ENCODE measurements at places on chromosomes 12 and 14.

DNA sequence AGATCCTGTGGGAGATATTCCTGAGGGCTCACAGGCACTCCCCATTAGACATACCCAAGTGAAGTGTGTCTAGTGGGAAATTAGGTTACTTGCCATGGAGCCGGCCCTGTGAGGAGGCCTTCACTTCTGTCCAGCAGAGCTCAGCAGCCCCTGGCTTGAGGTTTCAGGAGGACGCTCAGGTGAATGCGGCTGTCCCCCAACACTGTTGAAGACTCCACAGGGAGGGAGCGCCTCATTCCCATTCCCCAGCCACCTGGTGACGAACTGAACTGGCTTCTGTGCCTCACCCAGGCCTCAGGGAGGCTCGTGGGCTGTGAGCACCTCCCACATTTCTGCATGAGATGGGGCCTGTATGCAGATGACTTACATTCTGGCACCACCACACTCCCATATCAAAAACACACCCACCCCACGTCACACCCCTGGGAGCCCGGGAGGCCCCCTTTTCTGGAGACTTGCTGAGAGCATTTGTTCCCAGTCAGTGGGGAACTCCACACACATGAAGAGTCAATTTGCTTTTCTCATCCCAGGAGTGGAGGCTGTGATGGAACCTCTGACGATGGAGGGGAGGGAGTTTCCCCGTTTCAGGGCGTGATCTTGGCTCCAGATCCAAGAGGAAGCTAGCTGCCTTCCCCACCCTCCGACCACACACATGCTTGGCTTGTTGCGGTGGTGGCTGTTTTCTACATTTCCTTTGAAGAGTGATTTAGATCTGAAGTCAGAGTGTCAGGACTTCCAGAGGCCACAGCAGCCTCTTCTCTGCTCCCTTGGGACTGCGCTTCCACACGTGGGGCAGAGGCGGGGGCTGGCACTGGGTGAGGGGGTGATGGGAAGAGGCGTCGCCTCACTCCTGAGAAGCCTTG lies 120.7 kb downstream of the ADGRD1 start:
- DNase-seq: no peak

DNA sequence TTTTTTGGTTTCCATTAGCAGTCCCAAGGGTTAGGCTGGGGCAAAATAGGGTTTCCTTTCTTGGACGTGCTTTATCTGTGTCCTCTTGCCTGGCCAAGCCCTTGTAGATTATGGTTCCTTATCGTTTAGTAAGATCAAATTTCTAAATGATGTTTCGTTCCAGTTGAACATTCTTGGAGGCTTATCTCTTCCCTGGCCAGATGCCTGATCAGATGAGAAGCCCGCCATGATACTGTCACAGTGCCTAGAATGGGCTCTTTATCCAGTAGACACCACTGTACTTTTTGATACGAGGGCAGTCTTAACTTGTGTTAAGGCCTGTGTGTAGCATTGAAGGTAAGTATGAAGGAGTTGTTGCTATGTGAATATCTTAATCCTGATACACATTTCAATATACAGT lies 76.1 kb upstream of the TMEM263 start:
- no peak for DNase-seq

DNA sequence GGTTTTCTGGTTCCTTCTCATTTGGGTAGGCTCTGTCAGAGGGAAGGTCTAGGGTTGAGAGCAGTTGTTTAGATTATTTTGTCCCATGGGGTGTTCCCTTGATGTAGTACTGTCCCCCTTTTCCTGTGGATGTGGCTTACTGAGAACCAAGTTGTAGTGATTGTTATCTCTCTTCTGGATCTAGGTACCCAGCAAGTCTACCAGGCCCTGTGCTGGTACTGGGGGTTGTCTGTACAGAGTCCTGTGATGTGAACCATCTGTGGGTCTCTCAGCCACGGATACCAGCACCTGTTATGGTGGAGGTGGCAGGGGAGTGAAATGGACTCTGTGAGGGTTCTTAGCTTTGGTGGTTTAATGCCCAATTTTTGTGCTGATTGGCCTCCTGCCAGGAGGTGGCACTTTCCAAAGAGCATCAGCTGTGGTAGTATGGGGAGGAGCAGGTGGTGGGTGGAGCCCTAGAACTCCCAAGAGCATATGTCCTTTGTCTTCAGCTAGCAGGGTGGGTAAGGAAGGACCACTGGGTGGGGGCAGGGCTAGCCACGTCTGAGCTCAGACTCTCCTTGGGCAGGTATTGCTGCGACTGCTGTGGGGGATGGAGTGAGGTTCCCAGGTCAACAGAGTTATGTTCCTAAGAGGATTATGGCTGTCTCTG lies 179.3 kb upstream of the BTG1 start:
- DNase-seq: peak; percentile 15

DNA sequence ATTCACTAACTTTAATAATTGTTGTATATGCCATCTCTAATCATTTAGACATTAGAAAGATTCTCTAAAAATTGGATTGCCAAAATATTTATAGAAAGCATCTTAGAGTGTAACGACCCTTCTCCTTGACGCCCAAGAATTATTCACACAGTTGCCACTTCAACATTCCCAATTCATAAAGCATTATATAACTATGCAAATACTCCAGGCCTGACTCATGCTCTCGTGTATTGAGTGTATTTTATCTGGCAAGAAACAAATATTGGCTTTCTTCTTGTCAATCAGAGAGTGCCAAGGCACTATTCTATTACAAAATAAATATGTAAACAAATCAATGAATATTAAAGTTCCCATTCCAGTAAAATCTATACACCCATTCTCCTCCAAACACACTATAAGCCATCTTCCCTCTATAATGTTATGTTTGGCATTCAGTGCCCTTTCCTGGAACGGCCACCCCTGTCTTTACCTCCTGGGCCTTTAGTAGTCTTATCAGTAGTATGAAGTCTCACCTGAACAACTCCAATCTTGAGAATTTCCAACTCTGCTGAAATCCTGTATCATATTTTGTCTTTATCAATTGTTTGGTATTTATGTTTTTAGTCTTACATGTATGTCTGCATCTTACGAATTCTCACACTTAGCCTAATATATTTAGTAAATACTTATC lies 182.6 kb downstream of the PIK3C2G start:
- no peak for DNase-seq

DNA sequence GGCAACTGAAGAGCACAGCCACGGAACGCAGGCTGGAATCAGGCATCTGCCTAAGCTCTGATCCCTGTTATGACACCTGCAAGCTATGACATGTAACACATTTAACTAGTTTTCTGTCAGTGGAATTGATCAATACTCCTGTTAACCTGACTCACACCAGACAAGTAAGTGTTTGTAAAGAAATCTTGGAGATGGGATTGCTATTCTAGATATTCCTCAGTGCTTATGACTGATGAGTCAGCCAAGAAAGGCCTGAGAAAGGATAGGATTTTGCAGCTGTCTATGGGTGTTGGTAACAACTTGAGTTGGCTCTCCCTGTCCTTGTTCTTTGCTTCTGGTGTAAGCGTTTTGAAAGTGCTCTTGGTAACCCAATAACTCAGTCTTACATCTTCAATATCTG lies 110.5 kb downstream of the GPR135 start:
- no peak for DNase-seq

GRCh38 chr12:63362166-63362565 lies 211.2 kb upstream of the AVPR1A start:
- DNase-seq: no peak

- DNase-seq: peak; percentile 46
These were observed 27.6 kb downstream of the PMCH start for GRCh38 chr12:102169922-102170621.

- no peak for DNase-seq
These were observed 411.0 kb upstream of the SOX5 start for GRCh38 chr12:24360461-24360860.

DNA sequence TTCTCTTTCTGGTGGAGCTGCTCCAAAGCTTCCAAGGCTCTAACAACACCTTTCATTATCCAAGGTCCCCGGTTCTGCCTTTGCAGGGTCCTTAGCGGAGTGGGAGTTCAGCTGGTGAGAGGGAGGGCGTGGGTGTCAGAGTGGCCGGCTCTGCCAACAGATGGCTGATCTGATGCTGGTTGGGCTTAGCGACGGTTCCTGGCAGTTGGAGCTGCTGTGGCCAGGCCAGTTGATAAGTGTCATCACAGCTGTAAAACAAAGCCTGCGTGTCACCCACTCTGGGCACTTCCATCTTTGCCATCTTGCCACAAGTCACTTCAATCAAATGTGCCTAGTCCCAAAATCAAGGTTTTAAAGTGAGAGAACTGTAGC lies 36.3 kb downstream of the RIN3 start:
- no peak for DNase-seq

DNA sequence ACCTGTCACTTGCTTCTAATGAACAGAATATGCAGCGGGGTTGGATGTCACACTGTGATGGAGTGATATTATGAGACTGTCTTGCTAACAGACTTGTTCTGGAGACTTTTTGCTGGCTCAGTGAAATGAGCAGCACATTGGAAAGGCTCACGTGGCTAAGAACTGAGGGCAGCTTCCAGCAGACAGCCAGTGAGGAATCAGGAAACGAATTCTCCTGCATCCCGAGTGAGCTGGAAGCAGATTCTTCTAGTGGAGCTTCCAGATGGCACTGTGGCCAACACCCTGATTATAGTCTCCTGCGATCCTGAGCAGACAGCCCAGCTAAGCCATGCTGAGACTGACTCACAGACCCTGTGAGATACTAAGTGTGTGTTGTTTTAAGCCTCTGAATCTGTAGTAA lies 16.1 kb upstream of the TSPAN9 start:
- DNase-seq: no peak

DNA sequence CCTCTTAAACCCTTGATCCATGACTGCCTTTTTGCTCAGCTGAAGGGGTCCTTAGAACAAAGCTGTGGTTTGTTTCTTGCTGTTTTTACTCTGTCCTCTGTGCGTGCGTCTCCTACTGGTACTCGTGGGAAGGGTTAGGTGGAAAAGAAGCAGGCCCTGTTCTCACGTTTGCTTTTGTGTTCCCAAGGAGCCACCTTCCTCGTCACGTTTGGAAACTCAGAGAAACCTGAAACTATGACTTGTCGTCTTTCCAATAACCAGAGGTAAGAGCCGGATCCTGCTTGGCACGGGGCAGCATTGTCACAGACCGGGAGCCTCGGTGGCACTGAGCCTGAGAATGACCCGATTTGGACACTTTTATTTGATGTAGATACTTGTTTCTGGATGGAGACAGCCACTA lies 13.1 kb downstream of the ZFYVE21 start:
- DNase-seq: no peak

All from NCI-H1417 (cell line).